Dermis blood vessel endothelial cell (primary cell): ENCODE measurements at places on chromosomes 3 and 15. TPM values are rescaled to one million over a fixed set of nuclear protein-coding genes. Genes with fewer than 3 reads are reported as not detected.

RNU5B-1 gene
- total RNA-seq = not detected in 2 replicates

DNA sequence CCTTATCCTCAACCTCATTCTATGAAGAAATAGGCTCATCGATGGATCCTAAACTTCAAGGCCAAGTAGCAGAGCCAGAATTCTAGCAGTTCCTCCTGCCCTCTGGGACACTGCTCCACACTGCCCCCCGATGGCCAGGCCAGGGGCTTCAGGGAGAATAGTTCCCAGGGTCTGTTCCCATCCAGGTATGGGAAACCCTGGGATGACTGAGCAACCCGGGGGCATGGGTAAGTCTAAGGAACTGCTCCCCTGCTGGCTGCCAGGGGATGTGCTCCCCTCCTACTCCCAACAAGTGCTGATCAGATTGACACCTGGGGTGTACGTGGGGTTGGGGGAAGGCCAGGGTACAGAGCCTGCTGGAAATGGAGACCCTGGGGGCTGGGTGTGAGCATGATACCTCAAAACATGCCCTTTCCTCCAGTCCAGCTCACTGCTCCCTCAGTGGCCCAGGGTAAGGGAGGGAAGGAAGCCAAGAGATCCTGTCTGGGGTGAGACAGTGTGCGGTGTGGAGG lies 7.6 kb downstream of the ULK3 start:
- peak; percentile 72 for DNase-seq

NANOGP8 gene
- total RNA-seq = not detected in 2 replicates

DNA sequence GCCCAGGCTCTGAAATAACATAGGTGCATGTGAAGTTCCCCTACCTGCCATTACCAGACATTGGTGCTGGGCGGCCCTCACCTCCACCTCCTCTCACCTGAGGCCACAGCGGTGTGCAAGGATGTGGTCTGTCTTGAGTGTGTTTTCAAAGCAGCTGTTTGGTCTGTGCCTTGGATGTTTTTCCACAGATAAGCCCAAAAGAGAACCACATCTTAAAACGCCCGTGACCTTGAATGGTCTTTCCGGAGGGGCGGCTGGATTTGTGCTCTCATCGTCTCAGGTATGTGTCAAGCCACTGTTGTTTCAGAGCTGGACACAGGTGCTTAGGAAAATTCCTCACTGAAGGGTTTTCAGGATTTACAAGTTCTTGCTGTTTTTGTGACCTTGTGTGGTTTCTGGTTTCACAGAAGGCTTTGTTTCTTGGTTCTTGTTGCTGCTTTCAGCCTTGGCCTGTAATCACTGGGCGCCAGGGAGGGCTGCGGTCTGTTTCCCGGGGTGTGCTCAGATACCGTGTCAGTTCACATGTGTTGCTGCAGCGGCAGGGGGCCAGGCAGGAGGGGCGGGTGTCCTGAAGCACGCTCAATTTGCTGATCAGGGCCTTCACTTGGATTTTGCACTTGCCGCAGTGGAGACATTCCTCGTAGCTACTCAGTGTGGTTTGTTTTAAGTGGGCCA lies 128.4 kb downstream of the IGF1R start:
- DNase-seq = no peak
